ENCODE measurements at places on chromosomes 7 and 10.

- DNase-seq = no peak
These were observed 116.3 kb downstream of the WDFY4 start for GRCh38 chr10:48801001-48801421.

DNA sequence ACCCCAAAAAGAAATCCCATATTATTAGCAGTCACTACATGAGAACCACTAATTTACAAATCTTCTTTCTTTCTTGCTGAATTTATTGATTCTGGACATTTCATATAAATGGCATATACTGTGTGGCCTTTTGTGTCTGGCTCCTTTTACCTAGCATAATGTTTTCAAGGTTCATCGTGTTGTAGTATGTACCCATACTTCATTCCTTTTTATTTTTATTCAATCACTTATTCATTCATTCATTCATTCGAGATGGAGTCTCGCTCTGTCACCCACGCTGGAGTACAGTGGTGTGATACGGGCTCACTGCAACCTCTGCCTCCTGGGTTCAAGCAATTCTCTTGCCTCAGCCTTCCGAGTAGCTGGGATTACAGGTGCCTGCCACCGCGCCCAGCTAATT is 21.9 kb downstream of the VPS26A start:
- DNase-seq = no peak

DNA sequence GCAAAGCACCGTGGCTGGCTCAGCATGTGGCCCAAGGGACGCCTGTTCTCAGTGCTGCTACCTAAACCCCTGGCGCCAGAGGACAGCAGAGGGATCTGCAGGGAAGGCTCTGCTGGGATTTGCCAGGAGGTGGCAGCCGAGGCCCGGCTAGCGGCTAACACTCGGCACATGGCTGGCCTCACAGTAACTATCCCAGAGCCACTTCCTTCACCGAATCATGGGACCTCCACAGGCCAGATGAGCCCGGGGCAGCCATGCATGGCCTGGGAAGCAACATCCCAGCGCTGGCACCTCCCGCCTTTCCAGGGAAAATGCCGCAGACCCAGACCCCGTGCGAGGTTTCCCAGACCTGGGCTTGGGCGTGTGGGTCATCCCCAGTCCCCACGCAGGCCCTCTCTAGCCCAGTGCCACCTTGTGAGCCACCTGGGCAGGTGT is 36.4 kb downstream of the DPYSL4 start:
- peak; percentile 70 for DNase-seq

- peak; percentile 24 for DNase-seq
These were observed 64.8 kb upstream of the DNAJB6 start for GRCh38 chr7:157271991-157272324.

GRCh38 chr10:129390147-129390546 is 76.9 kb upstream of the MGMT start:
- DNase-seq = no peak

GRCh38 chr10:16182688-16183087 is 254.1 kb upstream of the PTER start:
- no peak for DNase-seq

DNA sequence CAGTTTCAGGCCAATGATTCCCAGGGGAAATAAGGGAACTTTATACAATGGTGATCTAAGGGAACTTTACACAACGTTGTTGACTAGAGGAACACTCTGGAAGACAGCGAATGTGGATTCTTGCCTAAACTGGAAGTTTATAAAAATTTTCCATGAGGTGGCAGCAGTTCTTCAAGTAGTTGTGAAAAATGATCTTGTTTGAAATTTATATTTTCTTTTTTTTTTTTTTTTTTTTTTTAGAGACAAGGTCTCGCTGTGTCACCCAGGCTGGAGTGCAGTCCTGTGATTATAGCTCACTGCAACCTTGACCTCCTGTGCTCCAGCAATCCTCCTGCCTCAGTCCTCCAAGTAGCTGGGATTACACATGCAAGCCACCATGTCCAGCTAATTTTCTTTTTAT is 32.1 kb upstream of the GTF2I start:
- DNase-seq = peak; percentile 27

GRCh38 chr7:30467271-30467670 is 11.3 kb downstream of the NOD1 start:
- no peak for DNase-seq

GRCh38 chr10:96560966-96561887 is 25.6 kb downstream of the TM9SF3 start:
- no peak for DNase-seq

GRCh38 chr7:116478834-116479233 is 20.7 kb upstream of the CAV2 start:
- DNase-seq = no peak

GRCh38 chr7:47672977-47673381 is 91.1 kb upstream of the TNS3 start:
- no peak for DNase-seq

DNA sequence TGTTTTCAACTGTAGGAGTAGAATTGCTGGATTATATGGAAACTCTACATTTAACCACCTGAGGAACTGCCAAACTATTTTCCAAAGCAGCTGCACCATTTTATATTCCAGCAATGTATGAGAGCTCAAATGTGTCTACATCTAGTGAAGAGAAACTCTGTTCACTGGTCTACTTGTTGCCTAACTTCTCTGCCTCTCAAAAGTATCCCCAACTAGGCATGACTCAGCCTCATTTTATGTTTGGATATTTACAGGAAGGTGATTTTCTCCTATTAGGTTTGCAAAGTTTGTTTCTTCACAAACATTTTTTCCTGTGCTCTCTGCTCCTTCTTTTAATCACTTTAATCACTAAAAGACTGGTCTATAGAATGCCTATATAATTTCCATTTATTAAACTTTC is 37.1 kb upstream of the SRI start:
- no peak for DNase-seq

GRCh38 chr10:125720002-125720382 is 483 bp downstream of the EDRF1 start:
- DNase-seq = no peak

- DNase-seq = no peak
These were observed 2.6 kb upstream of the OPN4 start for GRCh38 chr10:86651631-86652331.

Measured in GF-D8 (cell line).